ENCODE measurements at places on chromosomes 2 and 18.

DNA sequence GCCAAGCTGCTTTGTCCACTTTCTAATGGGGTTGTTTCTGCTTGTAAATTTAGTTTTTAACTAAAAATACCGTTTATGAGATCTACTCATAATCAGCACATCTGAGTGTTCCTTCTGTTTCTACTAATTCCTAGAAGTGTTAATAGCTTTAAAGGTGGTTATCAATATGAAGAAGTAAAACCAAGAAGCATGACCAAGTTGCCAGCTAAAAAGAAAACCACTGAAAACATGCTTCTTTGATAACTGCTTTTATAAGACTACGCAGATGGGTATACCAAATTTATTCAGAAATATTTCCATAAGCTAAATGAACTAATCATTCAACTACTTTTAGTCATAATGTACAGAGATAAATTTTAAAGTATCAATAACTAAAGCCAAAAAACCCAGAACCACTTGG is 101.8 kb downstream of the C2orf74 start:
- DNase-seq, result no peak

DNA sequence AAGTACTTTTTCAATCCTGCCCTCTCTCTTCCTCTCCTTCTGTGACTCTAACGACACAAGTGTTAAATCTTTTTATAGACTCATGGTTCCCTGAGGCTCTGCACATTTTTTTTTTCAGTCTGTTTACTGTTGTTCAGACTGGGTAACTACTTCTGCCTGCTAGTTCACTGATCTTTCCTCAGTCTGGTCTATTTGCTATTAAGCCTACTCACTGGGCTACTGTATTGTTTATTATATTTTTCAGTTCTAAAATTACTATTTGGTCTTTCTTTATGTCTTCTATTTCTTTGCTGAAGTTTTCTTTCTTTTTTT is 21.3 kb downstream of the PPP3R1 start:
- DNase-seq, result no peak

GRCh38 chr2:22481486-22482259 is 903.3 kb upstream of the KLHL29 start:
- DNase-seq, result no peak

GRCh38 chr2:200104015-200104414 is 148.6 kb downstream of the MAIP1 start:
- DNase-seq, result no peak

DNA sequence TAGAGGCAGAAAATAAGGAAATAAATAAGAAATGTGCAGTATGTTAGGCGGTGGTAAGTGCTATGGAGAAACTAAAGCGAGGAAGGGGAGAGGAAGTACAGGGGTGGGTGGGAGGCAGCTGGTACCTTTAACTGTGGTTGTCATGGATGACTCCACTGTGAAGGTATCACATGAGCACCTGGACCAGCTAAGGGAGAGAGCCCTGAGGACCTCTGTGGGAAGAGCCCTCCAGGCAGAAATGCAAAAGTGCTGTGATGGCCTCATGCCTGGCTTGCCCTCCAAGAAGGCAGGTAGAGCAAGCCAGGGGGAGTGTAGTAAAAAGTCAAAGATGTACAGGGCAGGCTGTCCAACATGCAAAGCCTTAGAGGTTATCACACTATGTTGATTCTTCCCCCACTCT is 17.9 kb downstream of the LYPD6 start:
- no peak for DNase-seq

DNA sequence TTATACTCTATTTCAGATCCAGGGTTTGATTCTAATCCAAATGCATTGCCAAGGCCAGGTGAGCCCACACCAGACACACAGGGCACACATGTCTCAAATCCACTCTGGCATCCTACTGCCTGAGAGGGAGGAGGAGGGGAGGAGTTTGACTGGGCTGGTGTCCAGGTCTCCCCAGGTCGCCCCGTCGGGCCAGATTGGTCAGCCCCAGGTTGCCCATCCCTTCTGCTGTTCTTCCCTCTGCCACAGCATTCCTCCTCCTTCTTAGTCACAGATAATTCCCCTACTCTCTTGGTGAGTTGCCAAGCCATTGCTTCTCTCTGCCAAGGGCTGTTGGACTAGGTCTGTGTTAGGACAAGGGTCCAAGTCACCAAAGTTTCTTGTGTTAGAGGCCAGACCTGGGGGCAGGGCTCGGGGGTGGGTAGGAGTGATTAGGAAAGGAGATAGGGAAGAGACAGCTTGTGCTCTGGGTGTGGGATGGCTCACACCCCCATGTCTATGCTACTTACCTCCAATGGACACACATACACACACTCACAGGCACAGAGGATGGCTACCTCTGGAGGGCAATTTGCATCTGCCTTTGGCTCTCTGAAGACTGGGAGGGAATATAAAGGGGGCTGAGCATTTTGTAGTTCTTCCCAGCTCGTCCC is 2.5 kb upstream of the EGR4 start:
- no peak for DNase-seq

DNA sequence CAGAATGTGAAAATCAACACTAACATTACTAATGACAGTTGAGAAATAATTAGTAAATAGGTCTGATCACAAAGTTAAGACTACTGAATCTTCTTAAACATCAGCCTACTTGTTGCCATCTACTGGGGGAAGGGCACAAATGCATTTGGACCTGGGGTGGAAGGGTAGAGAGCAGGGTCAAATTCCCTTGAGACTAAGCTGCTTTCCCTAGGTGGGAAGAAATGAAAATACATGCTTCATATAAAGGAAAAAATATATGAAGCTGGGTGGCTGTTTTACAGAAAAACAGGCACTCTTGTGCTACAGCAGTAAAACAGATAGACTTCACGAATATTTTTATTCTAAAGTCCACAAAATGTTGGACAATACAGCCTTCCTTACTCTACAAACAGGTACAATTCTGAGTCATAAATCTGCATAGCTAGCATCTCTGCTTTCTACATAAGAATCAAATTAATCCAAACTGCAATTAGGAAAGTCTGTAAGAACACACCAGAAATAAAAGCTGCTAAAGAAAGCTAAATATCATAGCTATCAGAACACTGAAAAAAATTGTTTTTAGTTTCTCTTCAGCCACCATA is 10.9 kb downstream of the TRIP12 start:
- DNase-seq, result no peak

DNA sequence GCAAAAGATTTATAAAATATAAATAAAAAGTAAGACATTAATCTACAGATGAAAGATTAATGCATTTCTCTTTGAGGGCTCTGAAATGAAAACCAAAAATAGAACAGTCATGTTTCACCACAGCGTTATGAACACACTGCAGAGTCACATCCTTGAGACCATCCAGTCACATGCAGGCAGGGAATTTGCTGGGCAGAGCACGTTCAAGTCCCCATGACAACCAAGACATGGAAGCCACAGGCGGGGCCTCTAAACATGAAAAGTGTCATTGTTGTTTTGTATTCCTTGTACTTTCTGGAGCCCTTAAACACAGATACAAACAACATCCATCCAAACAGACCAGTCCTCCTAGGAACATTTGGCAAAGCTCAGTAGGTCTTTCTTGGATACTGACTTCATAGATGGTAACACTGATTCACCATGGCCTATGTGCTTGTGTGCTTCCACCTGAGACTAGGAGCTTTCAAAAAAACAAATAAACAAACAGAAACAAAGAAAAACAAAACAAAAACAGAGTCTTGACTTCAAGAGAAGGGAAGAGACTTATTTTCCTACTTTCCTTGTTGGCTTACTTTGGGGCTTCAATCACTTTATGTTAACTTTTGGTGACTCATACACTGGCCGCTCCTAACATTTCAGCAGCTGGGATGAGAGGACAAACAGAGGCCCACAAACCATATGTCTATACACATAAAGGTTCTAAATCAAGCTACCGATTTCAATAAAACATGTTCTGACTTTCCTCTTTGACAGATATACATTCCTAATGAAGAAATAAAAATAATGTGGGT is 99.5 kb upstream of the CCDC85A start:
- DNase-seq, result no peak

DNA sequence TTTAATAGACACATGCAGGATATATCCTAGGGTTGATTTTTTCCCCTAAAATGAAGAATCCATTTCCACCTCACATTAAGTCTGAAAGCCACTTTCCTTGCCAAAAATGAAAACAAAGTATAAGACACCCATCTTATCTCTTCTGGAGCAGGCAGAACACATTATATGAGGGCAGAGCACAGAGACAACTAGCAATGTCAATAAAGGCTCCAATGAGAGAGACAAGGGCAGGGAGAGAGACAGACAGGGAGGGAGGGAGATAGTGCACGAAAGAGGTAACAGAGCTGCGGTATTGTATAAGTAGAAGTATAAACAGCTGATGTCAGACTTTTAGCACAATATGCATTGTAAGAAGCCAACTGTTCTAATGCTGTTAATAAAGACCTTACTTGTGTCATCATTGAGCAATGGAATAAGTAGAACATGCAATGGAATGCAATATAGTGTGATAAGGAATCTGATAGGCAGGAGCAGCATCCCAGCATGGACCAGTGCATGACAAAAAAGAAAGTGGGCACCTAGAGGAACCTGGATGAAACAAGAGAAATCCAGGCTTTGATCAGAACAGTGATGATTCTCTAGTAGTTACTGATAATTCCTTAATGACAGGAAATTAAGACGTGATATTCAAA is 150.6 kb upstream of the TCF4 start:
- DNase-seq, result no peak

DNA sequence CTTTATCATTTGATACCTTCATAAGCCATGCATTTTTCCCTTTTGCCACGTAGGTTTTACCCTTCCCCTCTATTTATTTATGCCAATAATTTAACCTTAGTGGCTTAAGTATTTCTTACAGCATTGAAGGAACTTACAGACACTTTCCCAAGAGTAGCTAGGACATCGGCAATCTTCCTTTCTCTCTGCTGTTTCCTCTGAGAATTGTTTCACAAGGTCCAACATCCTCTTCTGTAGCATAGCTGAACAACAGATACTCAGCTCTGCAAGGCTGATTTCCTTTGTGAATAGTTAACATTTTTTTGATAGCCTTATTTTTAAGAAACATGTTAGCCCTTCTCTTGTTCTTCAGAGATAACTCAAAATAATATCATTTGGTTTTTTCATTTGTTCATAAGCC is 1.1 kb upstream of the GCA start:
- no peak for DNase-seq

DNA sequence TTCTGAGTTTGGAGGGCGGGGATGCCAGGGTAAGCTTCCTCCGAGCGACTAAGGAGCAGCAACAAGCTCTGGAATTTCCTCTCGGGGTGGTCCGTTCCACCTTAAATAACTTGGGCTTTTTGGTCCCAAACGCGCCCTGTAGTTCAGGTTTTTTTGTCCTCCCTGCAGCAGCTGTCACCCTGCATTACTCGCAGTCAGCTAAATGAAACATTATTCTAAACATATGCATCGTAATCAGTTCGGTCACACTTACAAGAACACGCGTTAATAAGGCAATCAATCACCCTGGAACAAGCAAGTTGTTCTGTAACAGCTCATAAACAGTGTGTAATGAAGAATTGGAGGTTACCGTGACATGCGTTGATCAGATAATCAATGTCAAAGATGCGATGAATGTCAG is 8.3 kb downstream of the EVX2 start:
- DNase-seq, result no peak

DNA sequence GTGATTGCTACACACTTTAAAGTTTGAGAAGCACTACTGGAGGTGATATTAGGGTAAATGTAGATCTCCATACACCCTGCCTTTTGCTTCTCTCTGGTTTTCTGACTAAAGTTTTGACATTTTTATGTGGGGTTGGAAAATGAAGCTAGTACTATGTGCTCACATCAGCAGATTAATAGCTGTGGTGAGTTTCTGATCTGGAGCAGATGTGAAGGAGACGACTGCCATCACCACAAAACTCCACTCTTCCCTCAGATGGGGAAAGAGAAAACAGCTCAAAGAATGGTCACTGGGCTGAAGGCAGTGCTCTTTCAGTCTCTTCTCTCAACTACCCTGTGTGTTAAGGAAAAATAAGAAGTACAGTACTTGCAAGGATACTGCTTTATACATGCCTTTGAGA is 37.2 kb downstream of the PLEKHA3 start:
- no peak for DNase-seq

- DNase-seq, result no peak
Measured at GRCh38 chr2:11967946-11968465, 221.6 kb downstream of the LPIN1 start.

DNA sequence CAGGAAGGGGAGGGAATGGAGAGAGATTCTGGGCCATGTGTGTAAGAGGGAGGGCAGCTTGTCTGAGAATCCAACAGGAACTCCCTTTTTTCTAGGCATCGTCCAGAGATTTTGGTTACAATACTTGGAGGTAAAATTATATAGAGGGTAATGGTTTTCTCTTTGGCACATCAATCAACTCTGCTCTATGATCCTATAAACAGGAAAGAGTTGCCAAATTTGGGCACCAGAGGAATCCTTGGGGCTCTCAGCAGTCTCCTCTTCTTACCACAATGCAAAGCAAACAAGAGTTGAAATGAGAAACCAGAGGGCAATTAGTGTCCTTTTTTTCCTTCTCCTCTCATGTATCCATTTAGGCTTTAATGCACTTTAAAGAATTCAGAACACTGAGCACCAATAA is 243.4 kb downstream of the SLC8A1 start:
- DNase-seq, result no peak

GRCh38 chr18:21672521-21673267 is 31.9 kb downstream of the ABHD3 start:
- no peak for DNase-seq

GRCh38 chr2:22842205-22842869 is 542.6 kb upstream of the KLHL29 start:
- DNase-seq, result no peak

GRCh38 chr2:67984600-67984999 is 78.2 kb downstream of the C1D start:
- DNase-seq, result no peak

GRCh38 chr2:162177301-162177700 is 25.3 kb upstream of the GCG start:
- DNase-seq, result no peak

- DNase-seq, result no peak
Measured at GRCh38 chr2:237260039-237260620, 153.8 kb downstream of the COL6A3 start.

GRCh38 chr2:43980902-43981301 is 14.9 kb downstream of the LRPPRC start:
- DNase-seq, result no peak

DNA sequence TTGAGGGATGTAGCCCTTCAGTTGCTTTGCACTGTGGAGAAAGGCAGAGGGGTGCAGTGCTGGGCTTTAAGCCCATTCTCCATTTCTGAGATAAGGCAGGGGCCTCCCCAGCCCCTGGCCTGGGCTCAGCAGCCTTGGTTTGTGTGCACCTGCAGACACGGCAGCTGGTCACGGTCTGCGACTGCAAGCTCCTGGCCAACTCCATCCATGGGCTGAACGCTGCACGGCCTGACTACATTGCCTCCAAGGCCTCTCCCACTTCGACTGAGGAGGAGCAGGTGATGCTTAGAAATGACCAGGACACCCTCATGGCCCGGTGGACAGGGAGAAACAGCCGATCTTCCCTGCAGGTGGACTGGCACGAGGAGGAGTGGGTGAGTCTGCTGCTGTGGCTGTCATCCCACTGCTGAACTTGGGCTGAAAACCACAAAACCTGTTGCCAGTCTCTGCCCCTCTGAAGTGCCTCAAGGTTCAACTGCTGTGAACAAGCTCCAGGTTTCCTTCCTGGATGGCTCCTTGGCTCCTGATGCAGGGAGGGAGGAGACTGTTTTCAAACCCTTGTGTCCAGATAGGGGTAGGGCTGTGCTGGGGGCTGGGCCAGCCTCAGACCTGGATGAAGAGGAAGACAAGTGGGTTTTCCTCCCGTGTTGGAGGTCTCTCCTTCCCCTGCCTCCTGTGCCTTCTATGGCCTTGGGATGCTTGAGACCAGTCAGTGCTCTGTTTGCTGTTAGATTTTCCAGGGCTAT is 54.0 kb downstream of the COA5 start:
- DNase-seq, result no peak
